ENCODE measurements at places on chromosomes 1 and 21. TPM values are rescaled to one million over a fixed set of nuclear protein-coding genes. Genes with fewer than 3 reads are reported as not detected.

Gene NAV1
- 123 TPM for total RNA-seq

Gene MATN1
- total RNA-seq = under 0.01 TPM

Gene SLC22A15
- 4.5 TPM for total RNA-seq

Gene SPRR1B
- total RNA-seq = not detected

Gene ARHGEF10L
- total RNA-seq = 15.4 TPM

Gene COPA
- total RNA-seq = 428 TPM

Gene ADCY10
- 0.05 TPM for total RNA-seq

All from smooth muscle cell of the umbilical artery (primary cell).